ENCODE measurements at places on chromosomes 1 and 21.

GRCh38 chr1:109365642-109366204 lies 32.0 kb downstream of the SORT1 start:
- DNase-seq: no peak

- DNase-seq: no peak
Observed at GRCh38 chr1:117678246-117678977, 72.6 kb downstream of the TENT5C start.

GRCh38 chr1:167617153-167618147 lies 12.6 kb upstream of the RCSD1 start:
- peak; percentile 85 for DNase-seq

- DNase-seq: no peak
Observed at GRCh38 chr21:39874759-39875158, 7.5 kb downstream of the PCP4 start.

- DNase-seq: no peak
Observed at GRCh38 chr1:9439074-9439761, 100.0 kb upstream of the SLC25A33 start.

- no peak for DNase-seq
Observed at GRCh38 chr1:54124906-54125305, 27.9 kb downstream of the CDCP2 start.

Measured in AML-193 (cell line).